ENCODE measurements at places on chromosomes 2 and 18. TPM values are rescaled to one million over a fixed set of nuclear protein-coding genes. Genes with fewer than 3 reads are reported as not detected.

The FAM110C gene
- total RNA-seq: 0.09 TPM

The LIMS1 gene
- 54.3 TPM for total RNA-seq

The NGEF gene
- 21.6 TPM for total RNA-seq

The DPYSL5 gene
- 6.8 TPM for total RNA-seq

The IL37 gene
- not detected for total RNA-seq
